ENCODE measurements at places on chromosomes 2 and 18. TPM values are rescaled to one million over a fixed set of nuclear protein-coding genes. Genes with fewer than 3 reads are reported as not detected.
A peak's percentile ranks its signal among the peaks of the same experiment; 100 is the strongest.

TEX44 gene
- not detected for total RNA-seq

DNA sequence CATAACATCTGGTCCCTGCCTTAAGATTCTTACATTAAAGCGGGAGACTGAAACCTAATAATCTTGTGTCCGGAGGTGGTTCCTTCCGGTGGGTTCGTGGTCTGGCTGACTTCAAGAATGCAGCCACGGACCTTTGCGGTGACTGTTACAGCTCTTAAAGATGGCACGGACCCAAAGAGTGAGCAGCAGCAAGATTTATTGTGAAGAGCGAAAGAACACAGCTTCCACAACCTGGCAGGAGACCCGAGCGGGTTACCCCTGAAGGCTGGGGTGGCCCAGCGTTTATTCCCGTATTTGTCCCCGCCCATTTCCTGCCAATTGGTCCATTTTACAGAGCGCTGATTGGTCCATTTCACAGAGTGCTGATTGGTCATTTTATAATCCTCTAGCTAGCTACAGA, 122.3 kb upstream of the SIX2 start:
- H3K36me3 ChIP-seq = peaks cover 3% of the 10 kb centered on the region
- H3K27ac ChIP-seq = no peak overlapping the region
- peaks cover 3% of the 10 kb centered on the region for H3K27me3 ChIP-seq
- peaks cover 8% of the 10 kb centered on the region for H3K4me1 ChIP-seq
- no peak overlapping the region for H3K4me3 ChIP-seq

GRCh38 chr2:205883965-205884364, 201.7 kb downstream of the NRP2 start:
- peaks cover 7% of the 10 kb centered on the region for H3K27me3 ChIP-seq
- H3K36me3 ChIP-seq = no peaks in the 10 kb centered on the region
- H3K4me3 ChIP-seq = no peak overlapping the region
- DNase-seq = no peak

GRCh38 chr2:230412371-230412711, 3.7 kb upstream of the SP100 start:
- H3K27ac ChIP-seq = no peak overlapping the region
- H3K4me3 ChIP-seq = peak overlapping the region; percentile 80
- H3K36me3 ChIP-seq = no peaks in the 10 kb centered on the region
- no peak for DNase-seq

GRCh38 chr2:74876081-74876886, 42.4 kb downstream of the HK2 start:
- H3K4me3 ChIP-seq = no peak overlapping the region
- H3K36me3 ChIP-seq = peaks cover 32% of the 10 kb centered on the region
- H3K27ac ChIP-seq = no peak overlapping the region
- H3K27me3 ChIP-seq = peaks cover 10% of the 10 kb centered on the region

ASXL3 gene
- 7.2 TPM for total RNA-seq

DNA sequence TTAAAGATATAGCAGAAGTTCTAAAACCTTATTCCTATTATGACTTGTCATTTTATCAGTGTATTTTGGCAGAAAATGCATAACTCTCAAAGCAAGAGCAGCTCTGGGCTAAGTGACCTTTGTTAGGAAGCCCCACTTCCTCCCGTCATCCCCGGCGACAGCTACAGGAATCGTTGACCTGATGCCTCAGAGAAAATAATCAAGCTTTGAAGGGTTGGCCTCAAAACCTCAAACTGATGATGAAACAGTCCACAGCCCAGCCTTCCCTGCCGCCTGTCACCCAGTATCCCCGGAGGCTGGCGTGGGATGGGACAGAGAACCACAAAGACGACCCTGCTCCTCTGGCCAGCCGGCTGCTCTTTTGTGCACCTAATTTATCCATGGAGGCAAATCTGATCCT, 65.3 kb downstream of the KCNF1 start:
- no peak for DNase-seq
- H3K27me3 ChIP-seq = peaks cover 8% of the 10 kb centered on the region
- no peaks in the 10 kb centered on the region for H3K36me3 ChIP-seq
- H3K27ac ChIP-seq = no peak overlapping the region
- peaks cover 14% of the 10 kb centered on the region for H3K4me1 ChIP-seq

MERTK gene
- total RNA-seq = 12.3 TPM
